Astrocyte of the hippocampus (primary cell): ENCODE measurements at places on chromosomes 6 and 20.

DNA sequence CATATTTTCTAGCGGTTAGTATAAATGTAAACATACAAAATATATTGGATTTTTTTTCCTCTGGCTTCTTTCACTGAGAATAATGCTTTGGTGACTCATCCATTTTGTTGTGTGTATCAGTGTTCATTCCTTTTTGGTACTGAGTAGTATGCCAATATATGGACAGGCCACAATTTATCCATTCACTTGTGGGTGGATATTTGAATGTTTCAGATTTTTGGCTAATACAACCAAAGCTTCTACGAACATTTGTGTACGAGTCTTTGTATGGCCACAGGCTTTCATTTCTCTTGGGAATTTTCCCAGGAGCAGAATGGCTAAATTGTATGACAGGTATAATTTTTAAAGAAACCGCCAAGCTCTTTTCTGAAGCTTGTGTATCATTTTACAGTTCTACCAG is 677.5 kb downstream of the HDGFL1 start:
- DNase-seq, result no peak

- DNase-seq, result peak; percentile 26
Measured at GRCh38 chr6:67880939-67881705, 754.0 kb upstream of the ADGRB3 start.

DNA sequence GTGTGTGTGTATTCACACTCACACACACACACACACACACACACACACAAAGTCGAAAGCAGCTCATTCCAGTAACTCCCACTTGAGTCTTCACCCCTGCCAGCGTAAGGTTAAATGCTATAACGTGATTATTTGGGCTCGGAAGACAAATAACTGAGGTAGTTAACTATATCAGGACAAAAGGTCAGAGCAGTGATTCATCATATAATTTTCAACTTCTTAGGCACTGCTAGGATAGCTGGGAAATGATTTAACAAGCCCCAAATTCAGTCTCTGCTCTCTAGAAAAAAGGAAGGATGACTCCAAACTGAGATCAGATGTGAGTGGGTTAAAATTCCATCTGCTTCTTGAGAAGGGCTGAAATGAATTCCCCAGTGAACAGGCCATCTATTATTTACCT is 30.7 kb downstream of the HDGFL1 start:
- DNase-seq, result no peak

GRCh38 chr6:86949771-86950170 is 12.4 kb downstream of the HTR1E start:
- no peak for DNase-seq

DNA sequence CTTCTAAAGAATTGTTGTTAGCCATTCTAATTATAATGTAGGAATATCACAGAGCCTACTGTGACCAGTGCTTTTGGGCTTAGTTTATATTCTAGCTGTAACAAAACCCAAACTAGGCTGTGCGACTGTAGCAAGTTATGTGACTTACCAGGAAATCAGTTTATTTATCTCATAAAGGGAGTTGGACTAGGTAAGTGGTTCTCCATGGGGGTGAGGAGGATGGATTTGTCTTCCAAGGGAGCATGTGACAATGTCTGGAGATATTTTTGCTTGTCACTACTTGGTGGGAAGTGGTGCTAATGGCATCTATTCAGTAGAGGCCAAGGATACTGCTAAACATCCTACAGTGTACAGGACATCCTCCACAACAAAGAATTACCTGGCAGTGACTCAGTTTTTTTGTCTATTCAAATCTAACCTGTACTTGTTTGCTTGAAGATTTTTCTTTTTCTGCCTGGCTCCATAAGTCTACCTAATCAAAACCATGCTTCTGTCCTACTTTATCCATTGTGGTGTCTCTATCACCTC is 32.5 kb downstream of the ZFAND3 start:
- no peak for DNase-seq

DNA sequence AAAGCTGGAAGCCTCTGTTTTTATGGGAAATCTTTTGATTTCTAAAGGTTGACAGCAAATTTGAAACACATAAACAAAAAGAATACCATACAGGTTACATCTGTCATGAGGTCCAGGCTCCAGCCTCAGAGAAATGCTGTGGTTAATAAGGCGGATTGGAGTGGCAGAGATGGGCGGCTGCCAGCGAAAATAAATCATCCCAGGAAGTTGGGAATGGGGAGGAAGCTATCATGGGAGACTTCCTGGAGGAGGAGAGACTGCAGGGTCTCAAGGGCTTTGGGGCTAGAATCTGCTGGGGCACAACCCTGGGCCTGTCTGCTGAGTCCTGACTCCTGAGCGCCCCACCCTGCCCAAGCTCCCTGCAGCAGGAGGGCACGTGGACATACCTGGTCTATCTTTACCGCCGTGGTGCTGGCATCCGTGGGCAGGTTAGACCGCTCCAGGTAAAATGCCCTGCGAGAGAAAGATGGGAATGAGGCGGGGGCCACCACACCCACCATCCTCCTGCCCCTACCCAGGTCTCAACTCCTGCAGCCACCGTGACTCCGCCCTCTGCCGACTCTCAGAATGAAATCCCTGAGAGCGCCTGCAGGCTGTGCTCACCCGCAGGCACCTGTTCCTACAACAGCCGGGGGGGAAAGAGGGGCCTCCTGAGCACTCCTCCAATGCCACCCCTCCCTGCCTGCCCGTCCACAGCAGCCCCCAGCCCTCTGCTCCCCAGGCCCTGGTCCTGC is 197.3 kb downstream of the PREX1 start:
- DNase-seq, result peak; percentile 24

DNA sequence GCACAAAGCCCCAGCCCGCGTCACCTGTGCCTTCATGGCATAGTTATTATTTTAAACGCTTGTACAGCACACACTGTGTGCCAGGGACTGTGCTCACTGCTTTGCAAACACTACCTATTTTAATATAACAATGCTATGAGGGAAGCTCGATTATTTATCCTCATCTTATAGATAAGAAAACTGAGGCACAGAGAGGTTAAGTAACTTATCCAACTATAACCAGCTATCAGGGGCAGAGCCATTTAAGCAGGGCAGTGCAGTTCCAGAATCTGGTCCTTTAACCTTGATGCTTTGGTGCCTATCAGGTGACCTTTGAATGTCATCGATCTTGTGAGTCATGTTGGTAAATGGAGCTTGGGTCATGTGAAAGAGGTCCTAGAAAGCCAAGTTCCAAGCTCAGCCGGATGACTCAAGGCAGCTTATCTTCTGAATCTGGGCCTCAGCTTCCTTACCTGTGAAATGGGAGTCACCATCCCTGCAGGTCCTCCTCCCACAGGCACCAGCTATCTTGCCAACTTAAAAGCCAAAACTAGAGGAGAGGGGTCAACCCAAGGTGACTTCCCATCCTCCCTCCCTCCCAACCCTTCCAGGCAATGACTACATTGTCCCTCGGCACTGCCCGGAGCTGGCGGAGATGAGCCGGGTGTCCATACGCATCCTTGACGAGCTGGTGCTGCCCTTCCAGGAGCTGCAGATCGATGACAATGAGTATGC is 56.4 kb upstream of the TTPAL start:
- DNase-seq, result no peak

- DNase-seq, result no peak
Measured at GRCh38 chr6:48990739-48991138, 472.3 kb downstream of the MMUT start.

GRCh38 chr20:19924255-19924654 is 92.9 kb upstream of the NAA20 start:
- DNase-seq, result no peak

DNA sequence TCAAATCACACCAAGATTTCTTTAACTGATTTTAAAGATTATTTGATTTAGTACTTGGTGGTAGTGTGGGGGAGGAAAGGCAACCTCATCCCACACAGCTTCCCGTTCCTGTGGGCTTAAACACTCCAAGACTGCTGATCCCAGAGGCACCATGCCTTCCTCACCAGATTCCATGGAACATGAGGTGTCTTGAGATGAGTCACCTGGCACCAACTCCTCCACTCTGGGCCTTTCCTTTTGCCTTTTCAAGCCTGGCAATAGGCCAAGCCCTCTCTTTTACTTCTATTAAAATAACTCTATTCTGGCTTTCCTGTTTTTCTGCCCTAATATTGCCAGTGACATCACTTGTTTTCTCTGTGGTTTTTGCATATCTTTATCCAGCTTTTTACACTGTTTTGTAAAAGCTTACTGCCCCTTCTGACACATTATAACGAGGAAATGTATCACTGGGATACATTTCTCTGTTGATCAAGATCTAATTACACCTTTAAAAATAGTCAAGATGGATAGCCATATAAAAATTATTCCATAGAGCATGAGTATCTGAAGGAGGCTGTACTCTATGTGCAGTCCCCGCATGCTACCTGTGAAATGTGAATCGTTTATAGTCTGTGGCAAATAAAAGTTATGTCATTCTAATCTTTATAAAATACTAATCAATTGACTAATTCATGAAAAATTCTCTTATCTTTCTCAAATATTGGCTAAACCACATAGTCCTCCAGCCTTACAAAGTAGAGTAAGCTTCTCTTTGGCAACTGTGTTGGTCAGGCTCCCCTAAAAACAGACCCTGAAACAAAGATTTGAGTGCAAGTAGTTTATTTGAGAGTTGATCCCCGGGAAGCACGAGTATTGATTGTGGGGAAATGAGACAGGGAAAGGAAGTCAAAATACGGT is 257.8 kb upstream of the KCNQ5 start:
- peak; percentile 96 for DNase-seq

DNA sequence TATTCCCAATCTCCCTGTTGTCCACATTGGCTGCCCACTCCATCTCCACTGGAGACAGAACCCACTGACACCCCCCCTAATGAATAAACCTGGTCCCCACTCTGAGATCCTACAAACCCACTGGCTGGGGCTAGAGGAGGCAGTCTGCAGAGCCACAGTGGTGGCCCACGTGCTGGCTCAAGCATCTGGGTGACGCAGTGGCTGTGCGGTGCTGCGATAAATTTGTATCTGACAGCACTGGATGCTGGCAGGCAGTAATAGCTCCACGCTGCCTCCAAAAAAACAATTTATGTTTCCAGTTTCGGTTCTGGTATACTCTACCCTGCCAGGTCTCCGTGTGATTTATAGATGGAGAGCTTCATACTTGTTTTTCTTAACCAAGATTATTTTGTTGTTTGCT is 87.1 kb upstream of the SYNDIG1 start:
- no peak for DNase-seq

- DNase-seq, result no peak
Measured at GRCh38 chr20:4046311-4046924, 31.1 kb upstream of the RNF24 start.

- no peak for DNase-seq
Measured at GRCh38 chr20:45459606-45460005, 9.9 kb upstream of the WFDC2 start.

DNA sequence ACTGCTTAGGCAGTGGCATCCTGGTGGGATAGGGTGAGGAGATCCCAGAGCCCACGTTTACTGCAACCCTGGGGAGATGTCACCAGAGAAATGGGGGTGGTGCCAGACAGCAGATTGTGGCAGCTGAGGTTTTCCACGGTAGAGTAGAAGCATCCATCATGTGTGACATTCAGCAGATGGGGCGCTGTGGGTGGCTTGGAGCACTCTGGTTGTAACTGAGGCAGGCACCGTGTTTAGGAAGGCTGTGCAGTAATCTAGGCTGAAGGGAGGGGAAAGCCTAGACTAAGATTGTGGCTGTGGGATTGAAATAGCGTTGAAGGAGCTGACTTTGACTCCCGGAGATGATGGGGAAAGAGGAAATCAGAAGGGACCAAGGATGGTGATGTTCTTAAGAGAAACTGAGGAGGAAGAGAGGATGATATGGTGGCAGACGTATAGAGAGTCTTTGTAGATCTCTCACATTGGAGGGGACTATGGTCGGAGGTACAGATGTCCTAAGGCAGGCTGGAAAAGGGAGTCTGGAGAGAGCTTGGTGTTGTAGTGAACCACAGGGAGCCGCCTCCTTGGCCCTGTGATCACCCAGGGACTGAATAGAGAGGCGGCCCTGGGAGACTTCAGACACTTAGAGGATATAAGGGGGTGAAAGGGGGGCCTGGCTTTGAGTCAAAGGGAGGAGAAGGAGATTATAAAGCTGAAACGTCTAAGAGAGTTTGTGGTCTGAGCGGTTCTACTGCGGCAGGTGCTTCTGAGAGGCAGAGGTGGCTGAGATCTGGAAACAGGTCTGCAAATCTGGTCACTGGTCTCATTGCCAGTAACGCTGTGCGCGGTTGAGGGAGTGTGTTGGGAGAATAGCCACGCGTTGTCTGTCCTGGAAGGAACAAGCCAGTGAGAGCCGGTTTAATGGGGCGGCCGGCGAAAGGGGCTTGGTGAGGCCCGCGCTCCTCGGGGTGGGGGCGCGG is 792 bp upstream of the MICA start:
- DNase-seq, result no peak

- DNase-seq, result no peak
Measured at GRCh38 chr20:57999465-58000111, 228.9 kb downstream of the ANKRD60 start.

GRCh38 chr20:58469616-58470015 is 45.6 kb downstream of the APCDD1L start:
- DNase-seq, result no peak

DNA sequence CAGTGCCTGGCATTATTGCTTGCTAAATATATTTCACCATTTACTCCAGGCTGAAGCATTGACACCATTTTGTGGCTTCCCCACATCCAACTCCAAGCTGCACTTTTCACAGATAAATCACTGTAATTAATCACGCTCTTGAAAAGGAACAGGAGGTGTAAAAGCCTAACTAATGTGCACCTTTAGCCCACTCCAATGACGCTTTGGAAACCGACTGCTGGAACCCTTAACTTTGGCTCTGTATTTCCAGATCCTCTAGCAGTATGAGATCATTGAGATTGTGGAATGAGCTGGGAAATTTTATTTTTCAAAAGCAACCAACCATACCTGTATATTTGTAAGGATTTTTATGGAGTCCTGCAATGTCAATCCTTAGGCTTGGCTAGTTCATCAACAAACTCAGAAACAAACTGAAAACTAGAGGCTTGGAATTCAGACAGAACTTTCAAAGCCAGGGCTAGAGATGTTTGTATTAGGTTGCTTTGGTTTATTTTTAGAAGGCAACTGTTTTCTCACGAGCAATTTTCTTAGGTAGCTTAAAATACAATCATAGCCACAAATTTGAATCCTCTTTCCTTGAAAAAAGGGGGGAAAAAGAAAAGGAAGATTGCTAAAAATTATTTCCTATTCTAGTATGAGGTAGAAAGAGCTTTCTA is 52.8 kb upstream of the UTRN start:
- DNase-seq, result peak; percentile 15

- DNase-seq, result no peak
Measured at GRCh38 chr6:53767941-53768340, 26.9 kb upstream of the LRRC1 start.

- DNase-seq, result no peak
Measured at GRCh38 chr6:141133836-141134235, 998.9 kb upstream of the GJE1 start.

DNA sequence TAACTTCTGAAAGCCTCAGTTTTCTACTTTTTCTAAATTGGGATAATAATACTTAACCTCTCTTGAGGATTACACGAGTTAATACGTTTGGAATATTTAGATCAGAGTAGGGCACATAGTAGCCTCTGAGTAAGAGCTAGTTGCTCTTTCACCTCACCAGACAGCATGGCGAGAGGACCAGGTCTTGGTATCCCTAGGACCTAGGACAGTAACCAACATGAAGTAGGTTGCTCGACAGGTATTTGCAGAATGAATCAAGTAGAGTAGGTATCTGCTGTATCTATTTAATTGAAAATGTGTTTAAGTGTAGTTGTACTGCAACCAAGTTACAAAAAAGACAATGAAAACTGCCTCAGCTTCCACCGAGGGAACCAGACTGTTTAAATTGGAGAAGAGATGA is 1.4 kb downstream of the CDC5L start:
- no peak for DNase-seq

GRCh38 chr20:41249411-41250281 is 67.9 kb downstream of the ZHX3 start:
- DNase-seq, result peak; percentile 92
